Mesenteric fat pad (tissue), 1 donor: ENCODE measurements at places on chromosomes 12 and 14. TPM values are rescaled to one million over a fixed set of nuclear protein-coding genes. Genes with fewer than 3 reads are reported as not detected.

SMIM41 gene
- 0.45 TPM for total RNA-seq

CCDC175 gene
- total RNA-seq, result not detected

TIMELESS gene
- total RNA-seq, result 6.0 TPM

COX6A1 gene
- 312 TPM for total RNA-seq

ZNF664 gene
- 85.0 TPM for total RNA-seq

PSEN1 gene
- total RNA-seq, result 55.3 TPM

KRT6C gene
- total RNA-seq, result not detected

GNB3 gene
- total RNA-seq, result 1.2 TPM

ATP23 gene
- 9.5 TPM for total RNA-seq

NOXRED1 gene
- total RNA-seq, result 0.29 TPM

TAMALIN gene
- total RNA-seq, result 117 TPM

TAS2R46 gene
- 1.8 TPM for total RNA-seq

PSMA6 gene
- total RNA-seq, result 200 TPM

ERH gene
- total RNA-seq, result 140 TPM

ANO4 gene
- 0.77 TPM for total RNA-seq

FSCB gene
- total RNA-seq, result not detected
